ENCODE measurements at places on chromosomes 16 and 17. TPM values are rescaled to one million over a fixed set of nuclear protein-coding genes. Genes with fewer than 3 reads are reported as not detected.
A peak's percentile ranks its signal among the peaks of the same experiment; 100 is the strongest.

Gene TNRC6C
- 13.1 TPM for total RNA-seq

Gene NKD1
- 2.4 TPM for total RNA-seq

Gene CCL3
- not detected for total RNA-seq

Gene MYH2
- 0.69 TPM for total RNA-seq

- H3K27ac ChIP-seq: peak overlapping the region; percentile 85
- peak overlapping the region; percentile 87 for H3K4me3 ChIP-seq
- H3K36me3 ChIP-seq: peaks cover 12% of the 10 kb centered on the region
- DNase-seq: peak; percentile 47
- peaks cover 17% of the 10 kb centered on the region for H3K27me3 ChIP-seq
- peaks cover 26% of the 10 kb centered on the region for H3K4me1 ChIP-seq
Measured at GRCh38 chr17:3974138-3974687, 10.0 kb upstream of the ATP2A3 start.

GRCh38 chr16:30748634-30749445 is 615 bp downstream of the PHKG2 start:
- peak overlapping the region; percentile 67 for H3K27ac ChIP-seq
- peaks cover 24% of the 10 kb centered on the region for H3K36me3 ChIP-seq
- H3K27me3 ChIP-seq: peaks cover 6% of the 10 kb centered on the region
- H3K4me3 ChIP-seq: peak overlapping the region; percentile 98
- DNase-seq: peak; percentile 56
- H3K4me1 ChIP-seq: peaks cover 12% of the 10 kb centered on the region

- no peak overlapping the region for H3K4me3 ChIP-seq
- H3K4me1 ChIP-seq: peaks cover 28% of the 10 kb centered on the region
- H3K27me3 ChIP-seq: peaks cover 8% of the 10 kb centered on the region
- no peak overlapping the region for H3K27ac ChIP-seq
- DNase-seq: no peak
Measured at GRCh38 chr17:68288375-68288774, 2.6 kb downstream of the SLC16A6 start.

GRCh38 chr16:52812678-52813556 is 239.8 kb downstream of the CHD9NB start:
- no peaks in the 10 kb centered on the region for H3K4me1 ChIP-seq
- DNase-seq: no peak
- H3K27ac ChIP-seq: no peak overlapping the region
- peaks cover 3% of the 10 kb centered on the region for H3K36me3 ChIP-seq
- H3K27me3 ChIP-seq: peaks cover 2% of the 10 kb centered on the region
- no peak overlapping the region for H3K4me3 ChIP-seq

GRCh38 chr16:52825892-52826291 is 226.8 kb downstream of the CHD9NB start:
- no peaks in the 10 kb centered on the region for H3K36me3 ChIP-seq
- no peak for DNase-seq
- no peak overlapping the region for H3K4me3 ChIP-seq
- peaks cover 3% of the 10 kb centered on the region for H3K27me3 ChIP-seq

DNA sequence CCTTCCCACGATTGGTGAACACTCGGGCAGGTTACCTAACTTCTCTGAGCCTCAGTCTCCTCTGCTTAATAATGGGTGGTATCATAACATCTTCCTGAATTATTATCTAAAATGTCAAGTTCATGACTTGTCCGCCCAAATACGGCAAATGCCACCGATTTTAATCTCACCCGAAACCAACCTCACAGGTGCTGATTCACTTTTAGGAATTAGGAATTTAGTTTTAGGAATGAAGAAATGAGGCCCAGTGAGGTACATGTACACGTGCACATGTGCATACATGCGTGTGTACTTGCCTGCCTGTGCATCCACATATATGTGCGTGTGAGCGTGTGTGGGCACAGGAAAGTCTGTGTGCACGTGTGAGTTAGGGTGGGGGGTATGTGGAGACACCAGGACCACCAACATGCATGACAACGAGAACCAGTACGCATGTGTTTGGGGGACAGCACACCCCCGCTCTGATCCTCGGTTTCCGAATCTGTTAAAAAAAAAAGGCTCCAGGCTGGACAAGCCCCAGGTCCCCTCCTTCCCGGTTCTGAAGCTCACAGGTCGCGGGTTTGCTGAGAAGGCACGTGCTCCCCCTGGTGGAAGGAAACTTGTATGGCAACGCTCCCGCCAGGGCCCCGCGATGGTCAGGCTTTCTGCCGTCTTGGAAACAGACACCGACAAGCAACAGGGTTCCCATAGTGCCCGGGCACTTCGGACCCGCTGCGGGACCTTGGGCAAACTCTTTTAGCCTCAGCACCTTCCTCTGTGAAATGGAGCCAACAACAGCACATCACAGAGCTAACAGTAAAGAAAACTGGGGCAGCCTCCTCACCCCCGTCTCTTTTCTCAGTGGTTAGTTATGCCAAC is 219.2 kb downstream of the RBFOX3 start:
- peaks cover 15% of the 10 kb centered on the region for H3K27me3 ChIP-seq
- DNase-seq: peak; percentile 89
- H3K4me3 ChIP-seq: no peak overlapping the region
- H3K27ac ChIP-seq: no peak overlapping the region
- no peaks in the 10 kb centered on the region for H3K36me3 ChIP-seq

DNA sequence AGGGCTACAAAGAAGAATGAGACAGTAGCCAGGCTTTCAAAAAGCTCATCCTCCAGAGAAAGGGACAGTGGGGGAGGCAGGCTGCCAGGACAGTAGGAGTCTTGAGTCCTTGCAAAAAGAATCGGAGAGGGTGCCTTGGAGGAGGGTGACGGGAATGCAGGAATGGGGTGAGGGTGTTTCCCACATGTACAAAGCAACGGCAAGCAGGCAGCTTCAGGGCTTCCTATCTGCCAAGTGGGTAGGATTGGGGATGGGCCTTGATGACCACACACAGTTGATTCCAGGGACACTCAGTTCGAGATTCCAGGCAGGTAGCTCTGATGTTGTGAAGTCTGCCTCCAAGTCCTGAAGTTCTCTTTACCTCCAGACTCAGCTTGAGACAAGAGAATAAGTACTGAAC is 54.4 kb downstream of the C17orf67 start:
- H3K4me1 ChIP-seq: peaks cover 16% of the 10 kb centered on the region
- no peak for DNase-seq
- no peak overlapping the region for H3K4me3 ChIP-seq
- no peak overlapping the region for H3K27ac ChIP-seq
- H3K27me3 ChIP-seq: peaks cover 18% of the 10 kb centered on the region

GRCh38 chr16:22369221-22369811 is 5.1 kb downstream of the CDR2 start:
- H3K4me3 ChIP-seq: no peak overlapping the region
- peak overlapping the region; percentile 93 for H3K27ac ChIP-seq
- H3K36me3 ChIP-seq: peaks cover 3% of the 10 kb centered on the region

DNA sequence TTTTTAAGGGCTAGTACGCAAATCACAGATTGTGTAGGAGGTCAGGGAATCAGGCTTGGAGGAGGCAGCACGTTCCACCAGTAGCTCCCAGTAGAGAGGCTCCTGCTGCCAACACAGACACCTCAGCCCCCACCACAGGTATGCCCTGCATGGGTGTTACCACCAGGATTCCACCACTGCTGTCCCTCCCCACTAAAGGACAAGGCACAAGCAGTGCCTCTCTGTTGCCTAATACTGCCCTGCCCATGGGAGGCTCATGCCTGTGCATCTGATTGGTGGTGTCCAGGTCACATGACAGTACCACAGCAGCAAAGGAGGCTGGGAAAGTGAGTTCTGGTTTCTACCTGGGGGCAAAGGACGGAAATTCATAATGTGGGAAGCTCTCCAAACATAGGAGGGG is 33.6 kb upstream of the CACNG4 start:
- no peak overlapping the region for H3K27ac ChIP-seq
- H3K4me3 ChIP-seq: no peak overlapping the region
- no peak for DNase-seq
- H3K27me3 ChIP-seq: peaks cover under 1% of the 10 kb centered on the region
- H3K4me1 ChIP-seq: no peaks in the 10 kb centered on the region

DNA sequence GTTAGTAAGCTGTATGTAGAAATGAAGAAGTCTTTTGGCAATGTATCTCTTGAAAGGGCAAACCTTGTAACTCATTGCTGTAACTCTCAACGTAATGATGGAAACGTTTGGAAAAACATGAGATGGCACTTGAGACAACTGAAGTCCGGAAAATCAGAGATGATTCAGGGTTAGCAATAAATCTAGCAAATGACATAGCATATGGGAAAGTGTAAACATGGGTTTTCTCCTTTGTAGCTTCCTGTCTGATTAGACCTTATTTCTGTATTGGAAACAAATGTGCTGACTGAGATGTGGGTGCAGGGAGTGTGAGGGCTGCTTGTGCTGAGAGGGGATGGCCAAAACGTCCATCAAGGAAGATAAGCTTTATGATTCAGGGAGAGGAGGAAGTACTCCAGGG is 110.7 kb upstream of the FAM20A start:
- H3K27ac ChIP-seq: no peak overlapping the region
- H3K4me3 ChIP-seq: no peak overlapping the region
- no peaks in the 10 kb centered on the region for H3K4me1 ChIP-seq
- no peaks in the 10 kb centered on the region for H3K36me3 ChIP-seq
- no peak for DNase-seq

GRCh38 chr17:42653179-42654124 is 5.6 kb upstream of the TUBG2 start:
- peak overlapping the region; percentile 5 for H3K4me3 ChIP-seq
- no peak overlapping the region for H3K27ac ChIP-seq
- peaks cover 13% of the 10 kb centered on the region for H3K4me1 ChIP-seq
- peaks cover 6% of the 10 kb centered on the region for H3K36me3 ChIP-seq
- DNase-seq: no peak

- no peak overlapping the region for H3K27ac ChIP-seq
- H3K27me3 ChIP-seq: peaks cover 3% of the 10 kb centered on the region
- H3K36me3 ChIP-seq: no peaks in the 10 kb centered on the region
Measured at GRCh38 chr17:44367231-44367979, 3.8 kb upstream of the FAM171A2 start.

- H3K27ac ChIP-seq: peak overlapping the region; percentile 82
- DNase-seq: peak; percentile 51
- H3K36me3 ChIP-seq: peaks cover 17% of the 10 kb centered on the region
- peak overlapping the region; percentile 91 for H3K4me3 ChIP-seq
Measured at GRCh38 chr16:74667255-74667700, 601 bp upstream of the RFWD3 start.

DNA sequence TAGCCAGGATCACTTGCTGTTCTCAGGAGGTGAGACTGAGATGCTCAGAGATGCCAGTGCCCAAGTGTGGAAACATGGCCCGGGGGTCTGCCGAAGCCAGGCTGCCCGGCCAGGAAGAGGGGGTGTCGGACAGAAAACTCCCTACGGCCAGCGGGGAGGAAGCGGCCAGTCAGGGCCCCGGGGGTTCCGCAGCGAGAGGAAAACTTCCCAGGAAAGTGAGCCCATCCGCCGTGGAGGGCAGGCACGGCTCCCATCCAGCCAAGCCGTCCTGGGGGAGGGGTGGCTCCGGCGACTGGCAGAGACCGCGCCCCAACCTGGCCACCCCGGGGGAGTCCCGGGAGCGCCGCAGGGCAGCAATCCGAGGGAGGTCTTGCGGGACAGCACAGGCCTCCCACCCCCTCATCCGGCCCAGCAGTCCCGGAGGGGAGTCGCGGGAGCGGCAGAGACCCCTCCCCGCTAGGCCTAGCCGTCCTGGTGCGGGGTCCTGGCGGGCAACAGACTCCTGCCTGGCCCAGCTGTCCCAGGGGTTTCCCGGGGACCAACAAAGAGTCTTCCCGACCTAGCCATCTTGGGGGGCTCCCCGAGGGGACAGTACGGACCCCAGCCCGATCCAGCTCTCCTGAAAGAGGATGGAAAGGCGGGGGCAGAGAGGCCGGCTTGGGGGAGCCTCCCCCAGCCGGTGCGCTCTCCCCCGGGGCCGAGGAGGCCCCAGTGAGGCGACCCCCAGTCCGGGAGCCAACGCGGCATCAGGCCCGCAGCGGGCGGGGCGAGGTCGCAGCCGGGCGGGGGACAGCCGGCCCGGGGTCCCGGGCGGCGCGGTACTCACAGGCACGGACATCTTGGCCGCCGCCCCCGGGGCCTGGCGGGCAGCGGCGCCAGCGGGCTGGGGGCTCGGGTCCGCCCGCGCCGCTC is 13.8 kb upstream of the BCAR1 start:
- peak; percentile 58 for DNase-seq
- peaks cover 48% of the 10 kb centered on the region for H3K4me1 ChIP-seq
- peak overlapping the region; percentile 93 for H3K4me3 ChIP-seq
- peaks cover 16% of the 10 kb centered on the region for H3K36me3 ChIP-seq
- H3K27me3 ChIP-seq: peaks cover 20% of the 10 kb centered on the region
- H3K27ac ChIP-seq: peak overlapping the region; percentile 93

DNA sequence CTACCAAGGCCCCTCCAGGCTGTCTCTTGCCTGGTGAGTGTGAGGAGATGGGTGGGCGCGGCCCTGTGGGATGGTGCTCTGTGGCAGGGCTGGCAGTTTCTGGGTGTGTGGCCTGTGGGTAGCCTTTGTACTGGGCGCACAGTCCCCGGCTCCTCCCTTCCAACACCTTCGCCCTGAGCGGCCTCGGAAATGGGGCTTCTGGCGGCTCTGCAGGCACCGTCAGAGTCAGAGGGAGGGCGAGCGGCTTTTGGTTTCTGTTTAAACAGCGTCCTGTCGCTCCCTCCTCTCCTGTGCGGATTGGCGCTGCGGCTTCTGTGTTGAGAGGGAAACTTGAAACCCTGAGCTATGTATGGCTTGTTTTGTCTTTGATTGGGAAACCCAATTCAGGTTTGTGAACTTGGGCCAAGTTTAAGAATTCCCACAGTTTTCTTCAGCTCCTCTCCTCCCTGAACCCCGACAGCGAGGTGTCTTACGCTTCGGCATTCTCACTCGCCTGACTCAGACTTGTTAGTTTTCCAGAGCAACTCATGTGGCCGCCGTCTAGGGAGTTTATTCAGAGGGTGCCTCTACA is 8.3 kb upstream of the ZNF750 start:
- H3K27me3 ChIP-seq: peaks cover 9% of the 10 kb centered on the region
- no peak overlapping the region for H3K27ac ChIP-seq
- H3K4me1 ChIP-seq: peaks cover 44% of the 10 kb centered on the region
- no peak overlapping the region for H3K4me3 ChIP-seq

DNA sequence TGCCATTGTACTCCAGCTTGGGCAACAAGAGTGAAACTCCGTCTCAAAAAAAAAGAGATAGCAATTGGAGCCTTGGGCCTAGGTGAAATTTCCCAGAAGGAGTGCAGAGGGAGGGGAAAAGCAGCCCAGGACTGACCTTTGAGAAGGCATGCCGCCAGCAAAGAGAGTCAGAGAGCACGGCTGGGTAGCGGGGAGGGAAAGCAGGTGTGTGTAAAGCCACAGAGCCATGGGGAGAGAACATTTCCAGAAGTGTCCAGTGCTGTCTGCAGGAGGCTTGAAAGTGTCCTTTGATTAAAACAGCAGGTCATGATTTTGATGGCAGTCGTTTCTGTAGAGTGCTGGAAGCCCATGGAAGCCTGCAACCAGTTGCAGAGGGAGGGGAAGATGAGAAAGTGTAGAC is 8.1 kb downstream of the C16orf54 start:
- H3K36me3 ChIP-seq: peaks cover 4% of the 10 kb centered on the region
- no peak overlapping the region for H3K27ac ChIP-seq
- H3K27me3 ChIP-seq: no peaks in the 10 kb centered on the region
- DNase-seq: no peak
